ENCODE measurements at places on chromosomes 4 and X.

- DNase-seq = no peak
These were observed 41.5 kb upstream of the FAT1 start for GRCh38 chr4:186765138-186765537.

DNA sequence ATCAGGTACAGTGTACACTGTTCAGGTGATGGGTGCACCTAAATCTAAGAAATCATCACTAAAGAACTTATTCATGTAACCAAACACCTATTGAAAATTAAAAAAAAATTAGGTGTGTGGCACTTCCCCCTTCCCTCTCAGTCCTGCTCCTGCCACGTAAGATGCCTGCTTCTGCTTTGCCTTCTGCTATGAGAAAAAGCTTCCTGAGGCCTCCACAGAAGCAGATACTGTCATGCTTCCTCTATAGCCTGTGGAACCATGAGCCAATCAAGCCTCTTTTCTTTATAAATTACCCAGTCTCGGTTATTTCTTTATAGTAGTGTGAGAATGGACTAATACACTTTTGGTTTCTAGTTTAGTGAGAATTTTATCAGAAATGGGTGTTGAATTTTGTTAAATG, 459.8 kb upstream of the DIPK2B start:
- no peak for DNase-seq

DNA sequence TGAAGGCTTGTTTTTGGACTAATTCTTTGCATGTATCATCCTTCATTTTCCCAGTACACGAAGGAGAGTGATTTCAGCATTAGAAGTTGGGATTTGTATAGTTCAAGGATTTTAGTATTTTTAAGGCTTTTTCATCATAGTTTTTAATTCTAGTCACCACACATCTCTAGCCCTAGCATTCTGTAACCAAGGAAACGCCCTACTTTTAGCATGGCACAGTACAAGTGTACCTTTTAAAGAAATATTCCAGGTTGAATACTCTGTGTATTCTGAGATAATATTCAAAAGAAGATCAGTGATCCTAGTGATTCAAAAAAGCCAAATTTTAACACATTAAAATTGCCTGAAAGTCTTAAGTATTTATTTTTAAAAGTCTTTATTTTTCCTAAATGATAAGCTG, 150.5 kb downstream of the RAP1GDS1 start:
- no peak for DNase-seq

GRCh38 chr4:109302361-109303139, at the start of gene COL25A1:
TSS of gene COL25A1 (minus strand) at chr4:109302658.
- no peak for DNase-seq

- no peak for DNase-seq
These were observed 104.3 kb upstream of the RAPGEF2 start for GRCh38 chr4:158998624-158999023.

Data from stimulated activated CD4-positive, alpha-beta T cell treated with anti-CD3 and anti-CD28 coated beads, Interleukin-1b, Interleukin-23, amount 100 ng/mL, for 24 hours (primary cell).